ENCODE measurements at places on chromosomes 12 and 14. TPM values are rescaled to one million over a fixed set of nuclear protein-coding genes. Genes with fewer than 3 reads are reported as not detected.

Gene DNAI7
- 0.18 TPM for total RNA-seq

Gene CCDC196
- total RNA-seq, result not detected

Gene ASPG
- total RNA-seq, result not detected

Gene ACSM4
- total RNA-seq, result not detected

Gene MYF5
- total RNA-seq, result not detected

Gene LTBR
- total RNA-seq, result 0.41 TPM

Gene SPTB
- not detected for total RNA-seq

DNA sequence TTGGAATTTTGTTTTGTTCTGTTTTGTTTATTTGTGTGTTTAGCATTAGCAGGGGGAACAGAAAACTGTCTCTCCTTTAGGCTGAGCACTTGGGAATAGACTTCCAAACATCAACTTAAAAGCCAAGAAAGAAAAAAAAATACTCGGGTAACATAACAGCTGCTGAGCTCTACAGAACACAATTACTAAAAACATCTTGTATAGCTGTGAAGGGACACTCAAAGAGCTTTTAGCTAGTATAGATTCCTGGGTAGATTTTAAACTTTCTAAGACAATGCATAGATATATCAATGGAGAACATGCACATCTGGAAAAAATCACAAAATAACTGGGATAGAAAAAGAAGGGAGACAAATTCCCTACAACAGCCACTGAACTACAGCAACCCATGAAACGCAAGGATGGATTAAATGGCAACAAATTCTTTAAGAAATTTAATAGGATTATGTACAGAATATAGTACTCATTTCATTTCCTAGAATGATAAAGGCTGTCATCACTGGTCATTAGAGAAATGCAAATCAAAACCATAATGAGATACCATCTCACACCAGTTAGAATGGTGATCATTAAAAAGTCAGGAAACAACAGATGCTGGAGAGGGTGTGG, 174.3 kb upstream of the KRR1 start:
- no peaks in the 10 kb centered on the region for H3K27me3 ChIP-seq
- no peaks in the 10 kb centered on the region for H3K36me3 ChIP-seq
- no peak overlapping the region for H3K4me3 ChIP-seq
- DNase-seq, result no peak
- no peak overlapping the region for H3K27ac ChIP-seq
- H3K4me1 ChIP-seq, result peaks cover 2% of the 10 kb centered on the region

DNA sequence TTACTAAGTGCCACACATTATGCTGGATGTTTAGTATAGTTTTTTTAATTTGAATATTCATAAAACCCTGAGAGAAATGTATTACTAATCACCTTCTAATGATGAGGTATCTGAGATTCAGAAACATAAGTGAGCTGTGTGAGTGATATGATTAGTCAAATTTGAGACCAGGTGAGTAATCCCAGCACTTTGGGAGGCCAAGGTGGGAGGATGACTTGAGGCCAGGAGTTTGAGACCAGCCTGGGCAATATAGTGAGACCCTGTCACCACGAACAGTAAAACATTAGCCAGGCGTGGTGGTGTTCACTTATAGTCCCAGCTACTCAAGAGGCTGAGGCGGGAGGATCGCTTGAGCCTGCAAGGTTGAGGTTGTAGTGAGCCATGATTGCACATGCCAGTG, 438.4 kb downstream of the RAD51B start:
- no peak overlapping the region for H3K27ac ChIP-seq
- H3K36me3 ChIP-seq, result no peaks in the 10 kb centered on the region
- DNase-seq, result no peak

- H3K4me3 ChIP-seq, result no peak overlapping the region
- peaks cover 5% of the 10 kb centered on the region for H3K27me3 ChIP-seq
- DNase-seq, result no peak
- H3K36me3 ChIP-seq, result no peaks in the 10 kb centered on the region
- H3K27ac ChIP-seq, result no peak overlapping the region
Measured at GRCh38 chr14:95664546-95664945, 21.7 kb upstream of the TCL1B start.

- H3K27ac ChIP-seq, result no peak overlapping the region
- no peak for DNase-seq
- no peak overlapping the region for H3K4me3 ChIP-seq
- no peaks in the 10 kb centered on the region for H3K36me3 ChIP-seq
- no peaks in the 10 kb centered on the region for H3K27me3 ChIP-seq
Measured at GRCh38 chr14:94282991-94283723, 9.9 kb downstream of the SERPINA10 start.

DNA sequence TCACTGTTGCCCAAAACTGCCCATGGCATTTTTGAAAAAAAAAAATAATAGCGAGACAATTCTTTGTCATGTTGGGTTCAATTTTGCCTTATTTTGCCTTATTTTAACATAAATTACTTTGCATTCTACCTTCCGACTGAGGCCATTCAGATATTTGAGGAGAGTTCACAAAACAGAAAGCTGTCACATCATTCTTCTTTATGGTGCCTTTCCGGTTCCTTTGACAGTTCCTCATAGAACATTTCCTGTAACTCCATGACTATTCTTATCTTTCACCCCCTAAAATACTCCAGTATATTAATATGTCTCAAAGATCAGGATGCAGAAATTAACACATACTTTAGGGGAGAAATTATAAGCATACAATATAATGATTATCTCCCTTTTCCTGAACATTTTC, 476.7 kb downstream of the NOVA1 start:
- no peak overlapping the region for H3K4me3 ChIP-seq
- DNase-seq, result no peak
- H3K27me3 ChIP-seq, result no peaks in the 10 kb centered on the region
- H3K36me3 ChIP-seq, result no peaks in the 10 kb centered on the region
- H3K27ac ChIP-seq, result no peak overlapping the region
- no peaks in the 10 kb centered on the region for H3K4me1 ChIP-seq

DNA sequence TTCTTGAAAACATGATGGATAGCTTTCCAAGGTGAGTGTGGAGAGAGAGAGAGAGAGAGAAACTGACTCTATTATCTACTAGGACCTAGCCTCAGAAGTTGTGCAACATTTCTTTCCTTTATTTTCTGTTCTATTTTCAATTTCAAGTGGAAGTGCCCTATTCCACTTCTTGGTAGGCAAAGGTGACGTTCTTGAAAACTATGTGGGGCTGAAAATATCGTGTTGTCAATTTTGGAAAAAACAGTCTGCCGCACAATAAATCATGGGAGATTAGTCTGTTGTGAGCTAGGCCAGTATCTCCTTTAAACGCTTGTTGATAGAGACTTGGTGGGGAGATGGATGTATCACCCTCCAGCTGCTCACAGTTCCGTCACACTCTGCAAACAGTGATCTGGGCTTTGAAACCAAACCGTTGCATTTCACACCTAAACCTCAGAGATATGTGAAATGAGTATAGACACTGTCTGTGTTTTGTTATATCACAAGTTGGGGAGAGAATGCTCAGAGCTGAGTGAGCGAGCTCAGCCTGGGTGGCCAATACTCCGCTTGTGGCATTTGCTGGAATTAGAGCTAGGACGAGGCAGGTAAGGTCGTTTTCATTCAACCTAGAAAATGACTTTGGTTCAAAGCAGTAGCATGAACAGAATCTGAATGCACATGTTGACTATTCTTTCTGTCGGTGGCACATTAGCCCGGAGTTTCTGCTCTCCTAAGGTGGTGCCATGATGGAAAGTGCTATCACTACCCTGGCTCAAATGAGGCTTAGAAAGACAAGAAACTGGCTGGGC, 75.1 kb upstream of the ST8SIA1 start:
- peaks cover 42% of the 10 kb centered on the region for H3K4me1 ChIP-seq
- H3K36me3 ChIP-seq, result no peaks in the 10 kb centered on the region
- H3K4me3 ChIP-seq, result peak overlapping the region; percentile 76
- H3K27ac ChIP-seq, result peak overlapping the region; percentile 89
- DNase-seq, result peak; percentile 86

DNA sequence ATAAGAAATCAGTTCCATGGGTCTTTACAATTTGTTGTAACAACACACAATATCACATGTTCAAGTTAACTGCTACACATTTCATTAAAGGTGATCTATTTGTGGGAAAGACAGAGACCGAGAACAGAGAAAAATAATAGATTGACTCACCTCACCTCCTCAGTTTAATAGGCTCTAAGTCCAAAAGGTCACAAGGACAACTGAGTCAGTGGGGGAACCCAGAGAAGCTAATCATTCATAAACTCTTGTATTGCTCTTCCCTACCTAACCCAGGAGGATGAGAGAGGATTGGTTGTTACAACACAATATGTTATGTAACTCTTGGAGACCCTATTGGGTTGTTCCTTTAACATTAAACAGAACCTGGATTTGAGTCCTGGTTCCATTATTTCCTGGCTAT, 72.2 kb upstream of the CRY1 start:
- no peak overlapping the region for H3K27ac ChIP-seq
- peaks cover 41% of the 10 kb centered on the region for H3K27me3 ChIP-seq
- H3K4me3 ChIP-seq, result no peak overlapping the region
- no peaks in the 10 kb centered on the region for H3K4me1 ChIP-seq
- no peaks in the 10 kb centered on the region for H3K36me3 ChIP-seq

DNA sequence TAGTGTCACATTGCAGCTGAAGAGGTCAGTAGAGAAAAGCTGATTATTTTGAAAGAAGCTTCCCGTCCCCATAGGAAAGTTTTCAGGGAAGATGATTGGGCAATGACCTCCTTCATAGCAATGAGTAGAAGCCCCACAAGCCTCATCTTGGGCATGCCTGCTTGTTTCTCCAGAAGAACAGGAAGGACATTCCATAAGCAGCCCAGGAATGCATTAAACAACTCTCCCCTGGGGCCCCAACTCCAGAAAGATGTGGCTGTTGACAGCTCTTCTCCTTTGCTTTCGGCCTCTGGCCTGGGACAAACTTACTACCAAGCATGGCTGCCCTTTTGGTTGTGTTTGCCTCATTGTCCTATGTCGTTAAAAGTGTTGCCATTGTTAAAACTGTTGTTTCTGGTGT, 5.7 kb upstream of the VDR start:
- no peak overlapping the region for H3K27ac ChIP-seq
- H3K4me1 ChIP-seq, result peaks cover 2% of the 10 kb centered on the region
- peaks cover 59% of the 10 kb centered on the region for H3K27me3 ChIP-seq
- H3K4me3 ChIP-seq, result no peak overlapping the region
- peaks cover 3% of the 10 kb centered on the region for H3K36me3 ChIP-seq

- H3K27me3 ChIP-seq, result no peaks in the 10 kb centered on the region
- H3K4me3 ChIP-seq, result no peak overlapping the region
Measured at GRCh38 chr12:126474703-126475102, 1409.5 kb downstream of the AACS start.

DNA sequence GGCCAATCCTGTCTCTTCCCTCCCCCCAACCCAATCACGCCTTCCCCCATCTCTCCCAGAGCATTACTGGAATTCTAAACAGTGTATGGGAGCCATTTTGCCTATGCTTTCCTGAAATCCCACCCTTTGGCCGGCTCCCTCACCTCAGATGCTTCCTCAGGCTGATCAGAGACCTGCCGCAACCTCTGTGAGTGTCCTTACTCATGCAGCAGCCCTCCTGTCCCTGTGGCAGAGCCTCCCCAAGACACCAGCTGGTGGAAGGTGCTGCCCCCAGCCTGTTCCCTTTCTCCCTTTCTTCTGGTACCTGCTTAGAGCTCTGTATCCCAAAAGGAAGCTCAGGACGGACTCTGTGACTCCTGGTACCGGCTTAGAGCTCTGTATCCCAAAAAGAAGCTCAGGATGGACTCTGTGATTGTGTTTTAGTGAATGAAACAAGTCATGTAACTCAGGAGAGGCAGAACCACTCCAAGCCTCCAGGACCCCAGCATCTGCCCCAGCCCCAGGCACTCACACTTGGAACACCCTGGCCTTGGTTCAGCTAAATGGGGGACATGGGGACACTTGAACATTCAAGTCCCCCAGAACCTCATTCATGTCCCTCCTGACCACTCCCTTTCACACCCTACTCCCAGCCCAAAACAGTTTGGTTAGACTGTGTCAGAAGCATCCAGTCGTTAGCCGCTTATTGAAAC, 29.3 kb upstream of the RIN3 start:
- H3K4me1 ChIP-seq, result no peaks in the 10 kb centered on the region
- H3K36me3 ChIP-seq, result no peaks in the 10 kb centered on the region
- peaks cover 26% of the 10 kb centered on the region for H3K27me3 ChIP-seq
- no peak overlapping the region for H3K27ac ChIP-seq
- no peak overlapping the region for H3K4me3 ChIP-seq
- peak; percentile 25 for DNase-seq

DNA sequence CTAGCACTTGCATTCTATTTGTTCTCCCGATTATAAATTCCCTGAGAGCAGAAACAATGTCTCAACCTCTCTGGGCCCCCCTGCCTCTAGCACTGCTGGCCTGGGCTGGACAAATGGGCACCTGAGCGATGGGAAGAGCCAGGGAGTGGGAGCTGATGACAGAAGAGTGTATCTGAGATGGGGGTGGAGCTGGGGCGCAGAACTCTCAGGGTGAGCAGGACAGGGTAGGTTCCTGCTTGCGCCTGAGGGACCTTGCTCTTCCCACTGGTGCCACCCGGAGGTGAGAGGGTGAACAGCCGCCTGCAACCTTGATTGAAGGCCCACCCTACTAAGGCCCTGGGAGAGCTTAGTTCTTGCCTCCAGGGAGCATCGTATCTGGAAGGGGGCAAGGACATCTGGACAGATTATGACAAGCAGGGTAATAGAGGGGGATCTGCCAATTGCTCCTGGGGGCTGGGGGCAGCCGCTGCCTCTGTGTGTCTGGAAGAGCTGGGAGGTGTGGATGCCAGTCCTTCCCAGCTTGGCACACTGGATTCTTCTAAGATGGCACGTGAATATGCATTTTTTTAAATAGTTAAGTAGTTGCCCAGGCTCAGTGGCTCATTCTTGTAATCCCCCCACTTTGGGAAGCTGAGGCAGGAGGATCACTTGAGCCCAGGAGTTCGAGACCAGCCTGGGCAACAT, 43.0 kb upstream of the TSPAN9 start:
- no peak overlapping the region for H3K4me3 ChIP-seq
- no peak overlapping the region for H3K27ac ChIP-seq

DNA sequence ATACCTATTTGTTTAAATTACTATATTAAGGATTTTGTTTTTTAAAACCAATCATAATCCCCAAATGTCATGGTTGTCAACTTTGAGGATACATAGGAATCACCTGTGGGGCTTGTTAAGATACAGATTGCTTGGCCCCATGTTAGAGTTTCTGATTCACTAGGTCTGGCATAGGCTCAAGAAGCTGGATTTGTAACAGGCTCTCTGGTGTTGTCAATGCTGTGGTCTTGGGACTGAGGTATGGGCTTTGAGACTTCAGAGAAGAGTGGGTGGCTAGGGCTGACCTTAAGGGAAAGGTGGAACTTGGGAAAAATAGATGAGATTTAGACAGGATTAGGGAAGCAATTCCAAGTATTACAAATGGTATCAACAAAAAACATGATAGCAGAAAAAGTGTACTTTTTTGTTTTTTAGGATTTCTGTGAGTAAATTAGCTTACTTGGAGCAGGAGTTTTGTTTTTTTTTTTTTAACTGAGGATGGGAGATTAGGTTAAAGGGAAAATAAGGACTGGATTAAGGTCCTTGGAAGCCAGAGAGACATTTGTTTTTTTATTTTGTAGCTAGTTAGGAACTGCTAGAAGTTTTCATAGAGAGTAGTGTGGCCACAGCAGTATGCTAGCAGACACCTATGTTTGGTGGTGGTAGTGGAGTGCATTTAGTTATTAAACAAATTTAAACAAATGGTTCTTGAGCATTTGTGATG, 88.6 kb downstream of the RAD51B start:
- peaks cover 12% of the 10 kb centered on the region for H3K36me3 ChIP-seq
- H3K4me3 ChIP-seq, result no peak overlapping the region
- H3K27me3 ChIP-seq, result no peaks in the 10 kb centered on the region
